GM12865 (cell line): ENCODE measurements at places on chromosomes 16 and 17.

DNA sequence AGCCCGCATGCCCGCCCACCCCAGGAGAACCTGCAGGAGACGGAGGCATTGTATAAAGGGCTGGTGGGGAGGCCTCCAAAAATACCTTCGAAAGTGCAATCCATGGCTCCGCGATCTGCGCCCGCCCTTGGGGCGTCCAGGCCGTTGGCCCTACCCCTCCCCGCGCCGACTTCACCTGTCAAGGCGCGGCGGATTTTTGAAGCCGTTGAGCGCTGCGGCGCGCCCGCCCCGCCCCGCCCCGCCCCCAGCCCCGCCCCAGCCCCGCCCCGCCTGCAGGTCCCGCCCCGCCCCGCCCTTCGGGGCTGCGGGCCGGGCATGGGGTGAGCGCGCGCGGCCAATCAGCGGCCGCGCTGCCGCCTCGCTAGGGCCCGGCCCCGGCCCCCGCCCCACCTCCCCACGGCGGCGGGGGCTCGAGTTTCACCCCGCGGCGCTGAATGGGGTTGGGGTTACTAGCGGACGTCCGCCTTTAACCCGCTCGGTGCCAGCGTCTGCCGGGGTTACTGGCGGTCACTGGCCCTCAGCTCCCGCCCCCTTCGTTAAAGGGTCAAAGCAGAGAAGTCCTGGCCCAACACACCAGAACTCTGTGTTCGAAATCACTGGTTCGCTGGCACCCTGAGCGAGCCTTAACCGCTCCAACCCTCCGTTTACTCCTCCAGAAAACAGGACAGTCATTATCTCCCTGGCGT, 13.2 kb downstream of the SREBF1 start:
- peak; percentile 93 for DNase-seq

GRCh38 chr16:63061319-63061718, 1025.1 kb upstream of the CDH8 start:
- no peak for DNase-seq

- DNase-seq: no peak
These were observed 5.7 kb downstream of the ADGRG1 start for GRCh38 chr16:57634171-57634570.

- no peak for DNase-seq
These were observed 194.3 kb downstream of the CCDC182 start for GRCh38 chr17:57550668-57551315.

- no peak for DNase-seq
These were observed 74.4 kb downstream of the NETO2 start for GRCh38 chr16:47069313-47069712.

- no peak for DNase-seq
These were observed 4.5 kb downstream of the C17orf50 start for GRCh38 chr17:35765086-35765710.

GRCh38 chr17:45332989-45333701, 16.3 kb upstream of the MAP3K14 start:
- DNase-seq: peak; percentile 84

DNA sequence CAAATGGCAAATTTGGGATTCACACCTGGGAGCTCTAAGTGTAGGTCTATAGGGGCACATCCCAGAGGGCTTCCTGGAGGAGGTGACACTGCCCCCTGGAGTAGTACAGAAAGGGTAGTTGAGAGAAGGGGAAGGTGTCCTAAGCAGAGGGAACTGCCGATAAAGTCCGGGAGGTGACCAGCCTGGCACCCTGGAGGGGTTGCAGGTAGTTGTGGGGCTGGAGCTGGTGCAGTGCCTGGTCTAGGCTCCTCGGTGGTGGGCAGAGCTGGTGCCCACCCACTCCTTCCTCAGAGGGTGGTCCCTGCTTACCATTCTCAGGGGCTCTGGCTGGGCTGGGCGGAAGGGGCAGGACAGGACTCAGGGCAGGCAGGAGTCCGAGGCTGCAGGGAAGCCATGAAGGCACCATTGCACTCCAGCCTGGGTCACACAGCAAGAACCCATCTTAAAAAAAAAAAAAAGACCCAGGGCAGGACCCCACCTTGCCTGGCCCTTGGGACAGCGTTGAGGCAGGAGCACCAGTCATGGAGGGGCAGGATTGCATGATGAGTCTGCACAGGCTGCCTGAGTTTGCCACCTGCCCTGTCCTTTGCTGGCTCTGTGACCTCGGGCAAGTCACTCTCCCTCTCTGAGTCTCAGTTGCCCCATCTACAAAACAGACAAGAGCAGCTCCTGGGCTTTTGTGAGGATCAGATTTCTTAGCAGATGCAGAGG, 43.8 kb downstream of the LAT start:
- no peak for DNase-seq

DNA sequence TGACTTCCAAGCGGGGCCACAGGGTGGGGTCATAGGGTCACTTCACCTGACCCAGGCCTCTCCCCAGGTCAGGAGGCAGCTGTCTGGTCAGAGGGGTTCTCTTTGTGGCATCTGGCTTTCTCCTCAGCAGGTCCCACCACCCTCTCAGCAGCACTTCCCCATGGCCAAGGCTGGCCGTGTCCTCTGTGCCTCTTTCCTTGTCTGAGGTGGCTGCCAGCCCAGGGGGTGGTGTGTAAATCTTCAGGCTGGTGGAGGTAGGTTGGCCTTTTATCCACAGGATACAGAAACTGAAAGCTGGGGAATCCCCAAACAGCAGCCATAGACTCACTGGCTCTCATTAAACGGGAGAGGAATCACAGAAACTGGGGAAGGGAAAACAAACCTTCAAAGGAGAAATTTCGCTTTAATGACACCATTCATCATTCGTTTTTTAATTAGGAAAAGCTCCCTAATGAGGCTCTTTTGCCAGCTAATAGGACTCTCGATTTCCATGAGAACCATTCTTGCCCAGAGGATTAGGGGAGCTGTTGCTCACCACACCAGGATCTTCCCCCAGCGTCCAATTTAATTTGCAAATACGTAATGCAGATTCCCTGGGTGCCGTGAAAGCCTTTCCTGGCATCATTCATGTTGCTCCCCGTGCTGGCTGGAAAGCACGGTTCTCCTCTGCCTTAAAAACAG, 18.0 kb downstream of the C17orf75 start:
- peak; percentile 28 for DNase-seq

DNA sequence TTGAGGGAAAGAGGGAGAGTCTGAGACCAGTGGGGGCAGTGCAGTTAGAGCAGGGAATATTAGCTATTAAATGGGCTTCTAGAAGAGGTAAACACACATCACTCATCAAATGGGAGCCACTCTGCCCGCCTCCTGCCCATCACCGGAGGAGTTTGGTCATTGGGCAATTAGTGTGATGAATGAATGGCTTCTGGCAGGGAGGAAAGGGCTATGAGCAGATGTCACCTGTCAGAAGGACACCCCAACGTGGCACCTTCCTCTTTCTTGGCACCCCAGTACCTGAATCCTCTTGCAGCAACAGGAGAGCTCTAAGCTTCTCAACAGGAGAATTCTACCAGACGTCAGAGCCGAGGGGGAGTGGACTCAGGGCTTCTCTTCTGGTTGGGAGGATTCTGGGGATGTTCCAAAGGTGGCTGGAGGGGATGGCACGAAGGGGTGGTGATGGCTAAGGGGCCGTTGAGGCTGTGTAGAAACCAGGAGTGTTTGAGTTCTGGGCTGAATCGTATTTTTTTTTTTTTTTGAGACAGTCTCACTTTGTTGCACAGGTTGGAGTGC, 11.0 kb downstream of the C1QTNF1 start:
- DNase-seq: no peak

DNA sequence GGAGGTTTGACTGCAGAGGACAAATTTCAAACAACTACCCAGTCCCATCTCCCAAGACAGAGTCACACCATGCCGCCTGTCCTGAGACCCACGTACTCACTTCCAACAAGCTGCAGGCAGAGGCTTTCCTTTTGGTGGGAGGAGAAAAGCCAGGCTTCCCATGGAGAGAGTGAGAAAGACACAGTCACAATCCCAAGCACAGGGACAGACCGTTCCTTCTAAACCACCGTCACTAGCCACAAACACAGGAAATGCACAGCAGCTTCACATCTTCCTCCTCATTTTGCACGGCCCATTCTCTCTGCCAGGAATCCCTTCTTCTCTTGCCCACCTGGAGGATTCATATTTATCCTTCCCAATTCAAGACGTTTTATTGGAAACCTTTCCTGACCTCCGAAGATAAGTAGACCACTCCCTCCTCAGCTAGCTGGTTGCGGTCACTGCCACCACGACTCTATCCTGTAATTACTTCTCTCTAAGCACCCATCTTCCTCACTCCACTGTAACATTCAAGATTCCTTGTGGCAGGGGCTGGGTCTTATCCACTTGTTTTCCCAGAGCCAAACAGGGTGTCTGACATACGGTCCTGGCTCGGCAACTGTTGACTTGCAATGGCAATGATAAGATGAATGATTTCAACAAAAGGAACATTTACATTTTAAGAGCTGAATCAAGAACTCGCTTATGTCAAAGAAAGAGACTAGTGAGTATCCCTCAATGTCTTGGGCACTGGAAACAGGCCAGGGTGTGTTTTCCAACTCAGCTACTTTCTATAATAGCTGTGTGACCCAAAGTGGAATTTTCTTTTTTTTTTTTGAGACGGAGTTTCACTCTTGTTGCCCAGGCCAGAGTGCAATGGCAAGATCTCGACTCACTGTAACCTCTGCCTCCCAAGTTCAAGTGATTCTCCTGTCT, 87.6 kb downstream of the XYLT1 start:
- no peak for DNase-seq

- DNase-seq: no peak
These were observed 35.5 kb downstream of the ADCY7 start for GRCh38 chr16:50301626-50302471.

- no peak for DNase-seq
These were observed 66.9 kb downstream of the CHD9 start for GRCh38 chr16:53121661-53122060.

DNA sequence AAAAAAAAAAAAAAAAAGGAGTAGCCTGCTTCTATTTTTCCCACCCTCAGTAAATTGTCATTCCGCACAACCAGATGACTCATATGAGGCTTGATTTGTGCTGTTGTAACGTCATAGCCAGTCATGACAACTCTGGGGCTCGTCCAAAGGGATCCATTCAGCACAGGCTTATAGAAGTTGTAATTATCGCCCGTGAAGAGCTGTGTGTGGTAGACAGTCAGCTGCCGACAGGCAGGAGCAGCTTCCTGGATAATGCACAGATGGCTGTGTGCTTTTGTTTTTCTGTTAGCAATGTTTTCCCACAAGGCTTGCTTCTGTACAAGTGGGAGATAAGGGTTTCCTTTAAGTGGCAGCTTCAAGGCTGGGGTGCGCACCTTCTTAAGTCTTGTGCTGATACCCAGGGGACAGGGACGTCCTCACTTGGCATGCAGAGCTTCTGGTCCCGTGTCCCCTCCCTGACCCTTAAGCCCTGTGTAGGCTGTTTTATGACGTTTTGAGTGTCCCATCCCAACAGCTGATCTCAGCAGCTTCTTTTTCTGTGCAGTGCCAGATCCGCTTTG, 26.0 kb downstream of the SNX29 start:
- DNase-seq: no peak

GRCh38 chr16:13680021-13680889, 239.7 kb upstream of the ERCC4 start:
- no peak for DNase-seq

GRCh38 chr16:52034830-52035229, 512.1 kb downstream of the TOX3 start:
- DNase-seq: no peak

- DNase-seq: no peak
These were observed 1.3 kb downstream of the THRA start for GRCh38 chr17:40063901-40064531.

DNA sequence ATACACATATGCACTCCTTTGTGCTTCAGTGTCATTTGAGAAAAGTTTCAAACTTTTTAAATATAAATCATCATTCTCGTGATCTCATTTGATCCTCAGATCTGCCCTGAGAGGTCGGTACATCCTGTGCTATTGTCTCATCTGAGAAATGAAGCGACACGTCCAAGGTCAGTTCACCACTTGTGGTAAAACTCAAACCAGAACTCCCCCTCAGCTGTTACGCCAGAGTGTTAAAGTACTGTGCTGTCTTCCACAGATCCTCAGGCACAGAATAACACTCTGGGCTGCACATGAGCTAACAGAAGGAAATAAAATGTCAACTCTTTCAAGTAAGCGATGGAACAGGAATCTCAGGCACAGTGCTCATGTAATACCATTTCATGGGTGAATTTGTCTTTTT, 31.4 kb downstream of the ANKFN1 start:
- no peak for DNase-seq

DNA sequence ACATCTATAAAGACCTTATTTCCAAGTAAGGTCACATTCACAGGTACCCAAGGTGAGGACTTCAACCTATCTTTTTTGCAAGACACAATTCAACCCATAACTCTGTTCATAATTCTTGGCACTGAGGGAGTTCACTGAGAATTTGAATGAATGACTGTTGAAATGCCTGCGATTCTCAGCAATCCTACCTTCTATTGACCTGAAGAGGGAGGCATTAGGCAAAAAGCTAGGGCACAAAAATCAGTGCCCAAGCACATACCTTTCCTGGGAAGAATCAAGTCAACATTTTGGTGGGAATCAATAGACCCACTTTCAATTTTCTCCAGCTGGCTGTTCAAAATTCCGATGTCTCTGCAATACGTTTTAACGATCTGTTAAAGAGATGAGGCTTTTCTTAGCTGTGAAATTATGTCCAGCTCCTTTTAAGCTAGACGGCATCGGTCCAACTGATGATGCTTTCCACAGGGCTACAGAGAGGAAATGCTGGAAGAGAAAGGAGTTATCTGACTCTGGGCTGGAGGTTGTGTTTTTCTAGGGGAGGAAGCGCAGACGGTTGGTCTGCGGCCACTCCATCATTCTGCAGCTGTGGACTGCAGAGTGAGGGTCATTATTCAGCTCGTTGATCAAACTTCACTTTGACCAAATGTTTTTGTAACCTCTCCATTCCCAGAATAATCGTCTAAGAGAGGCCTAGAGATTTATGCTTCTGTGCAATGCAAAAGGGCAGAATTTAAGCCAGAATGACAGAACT, 25.2 kb downstream of the BCO1 start:
- no peak for DNase-seq

- peak; percentile 99 for DNase-seq
These were observed at the start of gene USP32 for GRCh38 chr17:60392042-60392844. Gene USP32 (minus strand): TSS chr17:60392133. CDS start chr17:60391939, 194 bp downstream.

- no peak for DNase-seq
These were observed 30.5 kb upstream of the C1QL1 start for GRCh38 chr17:44998646-44999045.

DNA sequence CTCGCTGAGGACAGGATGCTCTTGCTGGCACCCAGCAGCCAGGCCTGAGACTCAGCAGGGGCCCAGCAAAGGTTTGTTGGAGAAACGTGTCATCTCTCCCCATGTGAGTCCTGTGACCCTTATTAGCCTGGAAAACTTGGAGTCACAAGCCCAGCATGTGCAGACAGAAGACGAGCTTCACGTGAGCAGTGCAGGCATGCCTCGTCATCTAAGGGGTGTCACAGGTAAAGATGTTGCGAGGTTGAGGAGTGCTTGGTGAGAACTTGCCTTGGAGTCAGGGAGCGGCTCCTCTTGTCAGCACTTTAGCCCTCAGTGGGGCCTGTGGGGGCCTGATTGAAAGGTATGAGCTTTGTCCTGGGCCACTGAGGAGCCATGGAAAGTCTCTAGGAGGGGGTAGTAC, 2.1 kb upstream of the CTRL start:
- DNase-seq: no peak

GRCh38 chr17:49029801-49030200, 32.6 kb downstream of the IGF2BP1 start:
- DNase-seq: no peak

GRCh38 chr17:70206361-70207010, 37.2 kb downstream of the KCNJ2 start:
- DNase-seq: no peak

- DNase-seq: no peak
These were observed 234.2 kb downstream of the TOX3 start for GRCh38 chr16:52312716-52313115.
